ENCODE measurements at places on chromosomes 5 and 9.

GRCh38 chr9:129482521-129483414 lies 138.1 kb downstream of the C9orf50 start:
- no peak for DNase-seq

DNA sequence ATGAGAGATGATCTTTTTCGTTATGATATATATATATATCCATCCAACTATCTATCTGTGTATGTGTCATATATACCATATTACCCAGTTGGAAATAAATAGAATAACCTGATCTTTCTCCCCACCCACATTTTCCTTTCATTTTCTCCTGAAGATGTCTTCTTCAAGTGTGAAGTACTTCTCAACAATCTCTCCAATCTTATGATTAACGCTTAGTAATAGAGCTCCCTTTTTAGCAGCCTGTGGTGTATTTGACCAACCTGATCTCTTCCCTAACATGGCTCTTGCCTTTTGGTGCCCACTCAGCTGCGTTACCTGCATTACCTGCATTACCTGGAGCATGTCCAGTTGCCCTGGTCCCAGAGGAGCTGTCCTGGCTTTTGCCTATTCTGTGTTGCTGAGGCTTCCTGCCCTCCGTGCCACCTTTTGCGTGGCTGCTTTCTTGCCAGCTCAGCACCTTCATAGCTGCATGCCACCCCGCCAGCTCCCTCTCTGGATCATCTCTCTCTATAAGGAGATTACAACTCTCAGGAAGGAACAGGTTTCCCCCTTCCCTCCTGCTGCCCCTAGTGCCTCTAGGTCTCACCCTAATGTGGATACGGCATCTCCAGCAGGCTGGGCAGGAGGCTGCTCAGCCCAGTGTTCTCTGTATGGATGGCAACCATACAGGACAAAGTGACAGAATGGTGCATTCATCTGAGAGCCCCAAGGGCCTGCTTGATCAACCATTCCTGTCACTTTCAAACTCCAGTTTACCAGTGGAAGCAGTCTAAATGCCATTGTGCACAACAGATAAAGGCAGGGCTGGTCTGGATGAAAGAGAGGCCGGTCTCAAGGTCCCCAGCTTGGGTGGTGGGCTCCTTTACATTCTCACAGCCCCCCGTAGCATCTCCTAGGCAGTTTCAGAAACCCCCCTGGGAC lies 126.7 kb downstream of the GADD45G start:
- no peak for DNase-seq

- no peak for DNase-seq
Observed at GRCh38 chr9:88816141-88816540, 175.1 kb upstream of the S1PR3 start.

DNA sequence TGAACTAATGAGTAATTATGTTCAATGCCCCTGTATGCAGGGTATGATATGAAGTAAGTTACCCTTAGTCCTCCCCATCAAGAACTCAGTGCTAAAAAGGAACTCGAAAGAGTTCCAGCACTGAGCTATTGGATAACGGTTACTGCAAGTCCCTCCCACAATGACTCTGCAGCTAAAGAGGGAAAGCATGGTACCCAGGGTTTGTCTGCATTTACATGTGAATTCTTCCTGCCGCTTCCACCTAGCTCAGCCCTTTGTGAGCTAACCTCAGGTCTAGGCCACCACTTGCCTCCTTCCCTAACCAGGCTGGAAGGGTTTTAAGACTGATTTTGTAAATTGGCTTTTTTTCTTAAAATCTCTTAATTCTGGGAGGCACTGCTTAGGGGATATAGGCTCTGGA lies 376.8 kb downstream of the EBF1 start:
- no peak for DNase-seq

DNA sequence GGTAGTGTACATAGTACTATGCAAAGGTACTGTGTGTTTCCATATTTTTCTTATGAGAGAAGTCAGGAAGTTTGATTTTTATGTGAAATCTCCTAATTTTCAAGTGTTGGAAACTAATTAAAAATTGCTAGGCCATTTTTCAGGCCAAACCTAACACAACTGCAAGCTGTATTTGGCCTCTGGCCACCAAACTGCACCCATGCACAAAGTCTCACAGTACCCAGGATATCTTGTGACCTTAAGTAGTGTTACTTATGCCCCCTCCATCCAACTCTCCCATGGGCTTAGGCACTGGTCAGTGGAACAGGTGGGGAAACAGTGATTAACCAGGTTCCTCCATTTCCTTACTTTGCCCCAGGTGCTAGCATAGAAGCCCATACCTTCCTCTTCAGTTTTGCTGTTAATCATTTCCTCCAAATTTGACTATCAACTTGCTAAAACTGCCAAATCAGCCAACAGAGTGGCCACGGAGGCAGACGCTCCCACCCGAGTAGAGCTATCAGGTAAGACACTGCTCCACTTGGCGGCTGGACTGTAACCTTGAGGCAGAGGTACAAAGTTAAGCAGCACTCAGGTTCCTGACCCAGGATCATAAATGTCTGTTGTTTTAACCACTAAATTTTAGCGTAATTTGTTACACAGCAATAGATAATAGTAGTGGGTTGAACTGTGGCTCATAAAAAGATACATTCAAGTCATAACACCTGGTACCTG lies 19.5 kb upstream of the KIF27 start:
- no peak for DNase-seq

DNA sequence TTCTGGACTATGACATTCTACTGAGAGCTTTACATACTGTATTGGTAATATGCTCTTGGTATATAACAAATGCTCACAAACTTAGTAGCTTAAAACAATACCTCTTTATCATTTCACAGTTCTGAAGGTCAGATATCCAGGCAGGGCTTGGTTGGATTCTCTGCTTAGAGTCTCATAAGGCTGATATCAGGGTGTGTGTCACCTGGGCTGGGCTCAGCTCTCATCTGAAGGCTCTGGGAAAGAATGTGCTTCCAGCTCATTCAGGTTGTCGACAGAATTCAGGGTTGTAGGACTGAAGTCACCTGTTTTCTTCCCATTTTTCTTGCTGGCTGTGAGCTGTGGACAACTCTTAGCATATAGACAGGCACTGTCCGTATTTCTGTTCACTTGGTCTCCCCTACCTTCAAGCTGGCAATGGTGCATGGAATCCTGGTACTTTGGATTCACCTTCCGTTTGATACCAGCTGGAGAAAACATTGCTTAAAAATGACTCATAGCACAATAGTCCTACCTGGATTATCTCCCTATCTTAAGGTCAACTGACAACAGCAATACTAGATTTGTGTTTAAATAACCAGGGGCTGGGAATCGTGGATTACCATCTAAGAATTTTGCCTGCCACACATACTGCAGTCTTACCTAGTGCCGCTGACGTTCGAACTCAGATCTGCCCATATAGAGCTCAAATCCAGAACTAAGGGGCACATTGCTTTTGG lies 69.2 kb downstream of the RCL1 start:
- DNase-seq, result no peak

DNA sequence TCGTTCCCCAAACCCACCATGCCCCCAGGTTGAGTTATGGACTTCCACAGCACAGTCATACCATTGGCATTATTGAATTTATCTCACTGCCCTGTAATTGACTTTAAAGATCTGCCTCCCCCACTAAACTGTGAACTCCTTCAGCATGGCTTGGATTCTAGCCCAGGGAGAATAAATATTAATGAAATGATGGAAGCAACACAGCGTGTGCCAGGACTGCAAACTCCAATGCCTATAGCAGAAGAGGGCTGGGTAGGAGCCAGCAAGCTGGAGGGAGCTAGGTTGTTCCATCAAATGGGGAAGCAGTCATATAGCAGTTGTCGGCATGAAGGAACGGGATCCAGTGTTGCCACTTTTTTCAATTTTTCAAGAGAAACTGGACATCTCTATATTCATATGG lies 69.0 kb upstream of the MSX2 start:
- no peak for DNase-seq

GRCh38 chr9:117957267-117957666 lies 253.1 kb downstream of the TLR4 start:
- no peak for DNase-seq

DNA sequence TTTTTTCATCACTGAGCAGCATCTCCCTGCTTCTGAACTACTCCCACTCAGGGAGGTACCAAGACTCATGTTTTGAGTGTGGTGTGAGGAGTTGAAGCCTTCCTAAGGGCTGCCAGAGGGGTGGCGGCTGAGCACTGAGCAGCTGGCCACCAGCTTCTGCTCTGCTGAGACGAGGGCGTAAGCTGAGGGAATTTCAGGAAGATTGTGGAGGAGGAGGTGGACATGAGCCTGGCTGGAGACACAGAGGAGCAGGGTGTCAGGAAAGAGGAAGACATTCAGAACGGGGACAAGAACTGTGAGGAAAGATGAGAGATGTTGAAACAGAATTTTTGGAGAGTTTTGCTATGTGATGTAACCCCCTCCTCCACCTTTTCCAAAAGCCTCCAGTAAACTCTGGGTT lies 7.8 kb downstream of the LCP2 start:
- DNase-seq, result no peak

DNA sequence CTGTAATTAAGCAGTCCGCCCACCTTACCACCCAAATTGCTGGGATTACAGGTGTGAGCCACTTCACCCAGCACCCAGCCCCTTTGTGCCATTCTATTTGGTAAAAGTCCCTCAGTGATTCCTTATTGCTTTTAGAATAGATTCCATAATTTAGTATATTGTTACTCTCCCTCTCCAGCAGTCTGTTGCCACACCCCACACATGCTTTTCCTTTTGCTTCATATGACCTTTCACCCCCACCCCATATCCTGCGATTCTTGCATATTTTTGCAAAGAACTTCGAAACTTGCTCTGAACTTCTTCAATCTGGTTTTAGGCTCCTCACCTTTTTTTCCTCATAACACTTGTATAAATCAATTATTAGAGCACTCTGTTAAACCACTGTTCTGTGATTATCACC lies 100.2 kb downstream of the MTREX start:
- DNase-seq, result no peak

GRCh38 chr5:56631719-56632118 lies 183.6 kb upstream of the MAP3K1 start:
- no peak for DNase-seq

DNA sequence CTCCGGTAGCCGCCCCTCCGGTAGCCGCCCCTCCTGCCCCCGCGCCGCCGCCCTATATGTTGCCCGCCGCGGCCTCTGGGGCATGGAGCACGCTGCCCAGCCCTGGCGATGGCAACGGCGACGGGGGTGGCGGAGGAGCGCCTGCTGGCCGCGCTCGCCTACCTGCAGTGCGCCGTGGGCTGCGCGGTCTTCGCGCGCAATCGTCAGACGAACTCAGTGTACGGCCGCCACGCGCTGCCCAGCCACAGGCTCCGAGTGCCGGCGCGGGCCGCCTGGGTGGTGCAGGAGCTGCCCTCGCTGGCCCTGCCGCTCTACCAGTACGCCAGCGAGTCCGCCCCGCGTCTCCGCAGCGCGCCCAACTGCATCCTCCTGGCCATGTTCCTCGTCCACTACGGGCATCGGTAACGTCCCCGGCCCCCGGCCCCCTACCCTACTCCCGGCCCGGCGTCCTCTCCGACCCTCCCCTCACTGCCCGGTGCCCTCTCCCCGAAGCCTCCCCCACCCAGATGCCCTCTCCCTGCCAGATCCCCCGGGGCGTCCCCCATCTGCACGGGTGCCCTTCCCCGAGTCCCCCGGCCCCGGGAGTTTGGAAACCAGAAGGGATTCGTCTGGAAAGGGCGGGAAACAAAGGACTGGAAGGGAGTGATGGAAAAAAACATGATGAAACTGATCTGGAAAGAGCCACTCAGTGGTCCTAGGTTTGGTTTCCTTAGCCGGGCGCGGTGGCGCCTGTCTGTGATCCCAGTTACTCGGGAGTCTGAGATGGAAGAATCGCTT lies 417 bp downstream of the SRD5A1 start:
- no peak for DNase-seq

DNA sequence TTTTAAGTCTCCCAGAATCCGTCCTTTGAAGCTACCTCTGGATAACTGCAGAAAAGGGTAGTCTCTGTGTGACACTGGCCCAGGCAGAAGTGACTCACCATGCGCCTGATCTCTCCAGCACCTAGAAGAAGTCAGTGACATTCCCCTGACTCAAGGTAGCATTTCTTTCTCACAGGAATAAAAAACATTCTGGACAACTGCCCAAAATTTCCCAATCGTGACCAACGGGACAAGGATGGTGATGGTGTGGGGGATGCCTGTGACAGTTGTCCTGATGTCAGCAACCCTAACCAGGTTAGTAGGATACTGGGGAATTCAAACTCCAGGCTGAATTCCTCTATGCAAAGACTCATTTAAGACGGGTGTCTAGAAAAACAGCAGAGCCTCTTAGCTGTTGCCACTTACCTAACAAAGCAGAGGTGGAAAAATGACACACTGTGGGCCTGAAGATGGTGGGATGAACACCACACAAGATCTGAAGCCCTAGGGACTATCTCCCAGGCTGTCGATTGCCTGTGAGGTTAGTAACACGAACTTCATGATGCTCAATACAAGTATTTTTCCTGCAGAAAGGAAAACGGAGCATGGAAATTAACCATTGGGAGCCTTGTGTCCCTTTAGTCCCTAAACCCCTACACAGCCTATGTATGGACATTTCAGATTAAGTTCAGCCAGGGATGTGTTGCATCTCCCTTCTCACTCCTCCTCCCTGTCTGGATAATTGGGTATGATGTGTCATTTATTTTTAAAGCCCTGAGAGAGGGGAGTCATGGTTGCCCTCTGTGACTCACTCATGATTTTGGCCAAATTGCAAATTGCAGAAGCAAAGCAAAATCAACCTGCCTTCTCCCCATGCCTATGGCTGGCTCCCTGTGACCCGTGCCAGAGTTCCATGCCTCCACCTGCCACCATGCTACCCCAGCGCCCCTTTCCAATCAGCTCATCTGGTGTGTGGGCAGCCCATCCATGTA lies 37.2 kb downstream of the THBS4 start:
- no peak for DNase-seq

- no peak for DNase-seq
Observed at GRCh38 chr5:134874831-134875655, 872 bp downstream of the TXNDC15 start.

DNA sequence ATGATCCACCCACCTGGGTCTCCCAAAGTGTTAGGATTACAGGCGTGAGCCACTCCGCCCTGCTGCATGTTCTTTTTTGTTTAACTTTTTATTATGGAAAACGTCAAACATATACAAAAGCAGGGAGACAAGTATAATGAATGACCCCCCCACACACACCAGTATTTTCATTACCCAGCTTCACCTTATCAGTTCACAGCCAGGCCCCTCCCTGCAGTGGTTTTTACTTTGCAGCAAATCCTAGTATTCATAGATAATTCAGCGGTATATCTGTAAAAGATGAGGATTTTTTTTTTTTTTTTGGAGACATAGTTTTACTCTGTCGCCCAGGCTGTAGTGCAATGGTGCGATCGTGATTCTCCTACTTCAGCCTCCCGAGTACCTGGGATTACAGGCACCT lies 2.3 kb downstream of the POMT1 start:
- DNase-seq, result no peak
